ENCODE measurements at places on chromosomes 6 and 20. TPM values are rescaled to one million over a fixed set of nuclear protein-coding genes. Genes with fewer than 3 reads are reported as not detected.

GRCh38 chr20:57493091-57493615 lies 31.8 kb downstream of the CTCFL start:
- no peaks in the 10 kb centered on the region for H3K4me1 ChIP-seq
- H3K36me3 ChIP-seq, result no peaks in the 10 kb centered on the region
- DNase-seq, result no peak
- no peaks in the 10 kb centered on the region for H3K27me3 ChIP-seq
- no peak overlapping the region for H3K4me3 ChIP-seq

DNA sequence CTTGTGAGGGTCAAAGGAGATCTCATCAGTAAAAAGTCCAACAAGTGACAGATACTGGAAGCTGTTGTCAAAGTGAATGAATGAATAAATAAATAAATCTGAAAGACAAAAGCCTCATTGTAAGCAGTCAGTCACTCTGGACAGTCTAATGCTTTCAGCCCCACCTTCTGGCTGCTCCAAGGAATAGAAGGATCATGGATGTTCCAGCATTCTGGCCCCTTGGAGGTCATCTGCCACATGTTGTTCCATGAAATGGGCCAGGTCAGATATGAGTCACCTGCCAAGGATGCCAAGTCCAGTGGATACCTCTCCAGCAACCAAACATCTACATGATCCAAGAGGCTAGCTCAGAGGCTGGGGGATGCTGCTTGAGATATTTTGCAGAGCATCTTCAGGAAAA lies 185.6 kb downstream of the BMP7 start:
- H3K36me3 ChIP-seq, result no peaks in the 10 kb centered on the region
- no peak for DNase-seq
- no peaks in the 10 kb centered on the region for H3K27me3 ChIP-seq
- H3K4me3 ChIP-seq, result no peak overlapping the region

DNA sequence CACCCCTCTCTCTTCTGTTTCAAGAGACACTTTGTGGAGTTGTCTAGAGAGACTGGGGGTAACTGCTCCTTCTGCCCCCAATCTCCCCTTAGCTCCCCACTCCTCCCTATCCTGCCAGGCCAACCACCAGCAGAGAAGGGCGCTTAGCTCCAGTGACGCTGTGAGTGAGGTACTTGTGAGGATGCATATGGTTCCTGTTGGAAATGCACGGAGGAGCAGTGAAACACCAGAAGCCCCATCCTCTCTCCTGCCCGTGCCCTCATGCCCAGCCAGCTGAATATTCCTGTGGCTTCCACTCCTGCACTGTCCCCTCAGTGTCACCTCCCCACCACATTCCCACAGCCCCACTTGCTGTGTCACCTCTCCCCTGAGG lies 11.9 kb downstream of the NT5E start:
- DNase-seq, result no peak
- H3K36me3 ChIP-seq, result no peaks in the 10 kb centered on the region
- H3K4me1 ChIP-seq, result no peaks in the 10 kb centered on the region
- H3K27ac ChIP-seq, result no peak overlapping the region

- DNase-seq, result no peak
- no peaks in the 10 kb centered on the region for H3K4me1 ChIP-seq
- no peaks in the 10 kb centered on the region for H3K27me3 ChIP-seq
- no peaks in the 10 kb centered on the region for H3K36me3 ChIP-seq
- no peak overlapping the region for H3K27ac ChIP-seq
Observed at GRCh38 chr20:4962241-4962855, 39.0 kb downstream of the SLC23A2 start.

GRCh38 chr6:135261872-135262725 lies 81.0 kb downstream of the MYB start:
- no peak overlapping the region for H3K27ac ChIP-seq
- no peak overlapping the region for H3K4me3 ChIP-seq
- H3K27me3 ChIP-seq, result no peaks in the 10 kb centered on the region
- H3K4me1 ChIP-seq, result no peaks in the 10 kb centered on the region

DNA sequence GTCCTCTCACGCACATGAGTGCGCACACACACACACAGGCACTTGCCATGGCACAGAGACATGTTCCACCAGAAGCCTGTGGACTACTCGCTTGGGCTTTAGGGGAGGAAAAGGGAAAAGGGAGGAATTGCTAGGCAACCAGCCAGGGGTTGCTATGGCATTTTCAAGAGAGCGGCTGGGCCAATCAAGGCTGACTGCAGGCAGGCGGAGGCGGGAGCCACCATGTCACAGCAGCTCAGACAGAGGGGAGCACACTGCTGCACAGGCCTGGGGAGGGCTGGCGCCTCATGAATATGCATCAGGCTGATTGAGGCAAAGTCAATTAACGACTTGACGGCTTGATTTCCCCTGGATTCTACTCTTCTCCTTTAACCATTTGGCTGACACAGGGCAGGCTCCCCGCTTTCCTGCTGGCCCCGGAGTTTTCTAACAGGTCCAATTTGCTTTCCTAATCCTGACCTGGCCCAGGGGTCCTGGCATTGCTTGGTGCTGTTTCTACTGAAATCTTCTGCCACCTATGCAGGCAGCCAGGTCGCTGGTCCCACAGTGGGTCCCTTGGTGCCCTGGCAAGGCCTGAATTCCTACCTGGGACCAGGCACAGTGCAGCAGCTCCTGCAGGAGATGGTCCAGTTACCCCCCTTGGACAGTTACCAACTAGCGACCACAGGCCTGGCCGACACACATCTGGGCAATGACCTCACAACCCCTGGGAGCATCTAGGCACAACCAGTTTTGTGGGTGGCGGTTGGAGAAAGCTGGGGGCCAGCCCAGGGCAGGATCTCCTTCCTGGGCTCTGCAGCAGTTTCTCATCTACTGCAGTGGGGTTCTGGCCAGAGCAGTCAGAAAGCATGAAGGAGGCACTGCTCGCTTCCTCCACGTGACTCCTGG lies 52.1 kb downstream of the YTHDF1 start:
- H3K27me3 ChIP-seq, result peaks cover 8% of the 10 kb centered on the region
- H3K27ac ChIP-seq, result no peak overlapping the region
- H3K4me3 ChIP-seq, result no peak overlapping the region

DNA sequence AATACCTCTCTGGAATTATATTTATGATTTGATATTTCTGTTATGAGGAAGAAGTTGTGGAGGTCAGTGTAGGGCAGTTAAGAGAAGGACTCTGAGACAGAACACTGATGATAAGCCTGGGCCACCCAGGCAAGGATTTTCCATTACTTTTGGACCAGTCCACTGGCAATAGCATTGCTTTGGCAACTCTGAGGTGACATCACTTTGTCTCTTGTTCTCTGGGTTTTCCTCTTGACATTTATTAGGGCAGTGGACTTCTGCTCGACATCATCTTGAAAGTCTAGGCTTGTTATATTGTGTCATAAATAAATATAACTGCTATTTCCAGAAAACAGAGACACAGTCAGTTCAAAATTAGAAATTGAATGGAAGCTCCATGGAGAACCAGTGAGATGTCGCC lies 268.0 kb downstream of the SMOC2 start:
- no peak overlapping the region for H3K27ac ChIP-seq
- H3K36me3 ChIP-seq, result no peaks in the 10 kb centered on the region
- DNase-seq, result no peak
- no peaks in the 10 kb centered on the region for H3K4me1 ChIP-seq
- H3K27me3 ChIP-seq, result no peaks in the 10 kb centered on the region

GRCh38 chr6:166987930-166988329 lies 11.3 kb upstream of the CEP43 start:
- peaks cover 4% of the 10 kb centered on the region for H3K4me1 ChIP-seq
- H3K4me3 ChIP-seq, result no peak overlapping the region
- H3K27me3 ChIP-seq, result no peaks in the 10 kb centered on the region
- H3K27ac ChIP-seq, result peak overlapping the region; percentile 22
- no peak for DNase-seq

DNA sequence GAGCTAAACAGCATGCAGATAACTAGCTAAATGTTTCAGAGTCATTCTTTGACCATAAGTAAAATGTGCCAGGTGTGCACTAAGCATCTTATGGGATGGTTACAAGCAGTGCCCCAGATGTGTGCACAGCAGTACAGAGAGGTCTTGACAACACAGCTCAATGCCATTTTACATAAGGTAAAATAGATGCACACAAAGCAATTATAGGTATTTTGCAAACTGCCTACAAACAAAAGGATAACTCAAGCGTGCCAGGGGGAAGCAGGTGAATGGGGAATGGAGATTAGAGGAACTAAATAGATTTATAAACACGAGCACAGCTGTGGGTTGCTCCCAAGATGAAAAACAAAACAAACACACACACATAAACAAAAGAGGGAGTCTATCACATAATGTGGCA lies 64.8 kb downstream of the SLC2A10 start:
- no peaks in the 10 kb centered on the region for H3K4me1 ChIP-seq
- DNase-seq, result no peak
- H3K4me3 ChIP-seq, result no peak overlapping the region
- H3K27me3 ChIP-seq, result no peaks in the 10 kb centered on the region
- H3K36me3 ChIP-seq, result no peaks in the 10 kb centered on the region

The OSBPL2 gene
- total RNA-seq, result 33.5 TPM

The KIF25 gene
- total RNA-seq, result 0.28 TPM
